ENCODE measurements at places on chromosomes 7 and 10.

- no peak for DNase-seq
These were observed 41.4 kb downstream of the LAMB4 start for GRCh38 chr7:108088729-108089128.

GRCh38 chr10:102652170-102652916 is 8.1 kb downstream of the TRIM8 start:
- DNase-seq, result no peak

DNA sequence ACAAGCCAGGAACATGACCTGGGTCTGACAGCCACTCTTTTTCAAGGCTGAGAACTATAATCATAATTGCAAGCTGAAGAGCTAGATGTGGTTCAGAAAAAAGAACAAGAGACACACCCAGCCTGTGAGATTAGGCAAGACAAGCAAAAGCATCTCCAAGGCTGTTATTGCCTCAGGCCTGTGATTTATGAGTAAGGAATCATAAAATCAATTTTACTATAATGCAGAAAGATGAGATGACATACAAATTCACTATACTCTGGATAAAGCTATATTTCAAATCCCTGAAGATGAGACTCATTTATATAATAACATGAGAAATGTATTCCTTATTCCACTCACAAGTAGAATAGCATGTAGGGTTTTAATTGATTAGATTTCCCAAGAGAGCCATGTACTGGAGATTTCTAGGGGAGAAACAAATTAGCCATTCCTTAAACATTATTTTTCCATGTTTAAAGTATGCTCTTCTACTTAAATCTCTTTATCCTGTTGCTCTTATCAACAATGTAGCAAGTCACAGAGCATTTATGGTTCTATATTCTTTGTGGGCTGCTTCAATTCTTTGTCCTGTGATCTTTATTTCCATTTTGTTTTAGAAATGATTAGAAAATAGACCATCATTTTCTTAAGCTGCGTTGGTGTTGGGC is 47.4 kb downstream of the FHIP2A start:
- no peak for DNase-seq

DNA sequence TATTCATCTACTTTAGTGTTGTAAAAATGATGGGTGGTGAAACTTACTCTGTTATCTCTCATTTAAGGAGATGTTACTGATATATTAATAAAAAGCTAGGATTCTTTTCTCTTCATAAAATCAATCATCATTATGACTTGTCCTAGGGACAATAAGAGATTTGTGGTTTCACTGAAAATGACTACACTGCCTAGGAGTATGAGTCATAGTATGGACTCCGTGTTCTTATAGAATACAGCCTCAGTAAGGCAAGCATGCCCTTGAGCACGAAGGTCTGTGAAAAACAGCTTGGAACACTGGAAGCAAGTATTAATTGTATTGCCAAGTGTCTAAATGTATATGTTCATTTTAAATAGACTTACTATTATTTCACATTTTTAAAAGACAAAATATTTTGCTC is 749.2 kb upstream of the PCDH15 start:
- DNase-seq, result no peak

DNA sequence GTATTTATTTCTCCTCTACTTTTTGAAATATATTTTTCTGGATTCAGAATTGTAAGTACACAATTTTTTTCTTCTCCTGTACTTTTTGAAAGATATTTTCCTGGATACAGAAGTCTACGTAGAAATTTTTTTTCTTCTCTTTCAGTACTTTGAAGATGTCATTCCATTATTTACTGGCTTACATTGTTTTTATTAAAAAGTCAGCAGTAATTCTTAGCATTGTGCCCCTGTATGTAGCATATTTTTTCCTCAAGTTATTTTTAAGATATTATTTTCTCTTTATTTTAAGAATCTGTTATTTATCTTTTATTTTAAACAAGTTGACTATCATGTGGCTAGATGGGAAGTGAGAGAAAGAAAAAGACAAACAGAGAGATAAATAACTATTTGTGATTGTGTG is 119.0 kb upstream of the NPSR1 start:
- no peak for DNase-seq

GRCh38 chr10:118496525-118496924 is 98.9 kb downstream of the PRLHR start:
- DNase-seq, result no peak

GRCh38 chr10:31617757-31618156 is 298.7 kb downstream of the ZEB1 start:
- DNase-seq, result no peak

DNA sequence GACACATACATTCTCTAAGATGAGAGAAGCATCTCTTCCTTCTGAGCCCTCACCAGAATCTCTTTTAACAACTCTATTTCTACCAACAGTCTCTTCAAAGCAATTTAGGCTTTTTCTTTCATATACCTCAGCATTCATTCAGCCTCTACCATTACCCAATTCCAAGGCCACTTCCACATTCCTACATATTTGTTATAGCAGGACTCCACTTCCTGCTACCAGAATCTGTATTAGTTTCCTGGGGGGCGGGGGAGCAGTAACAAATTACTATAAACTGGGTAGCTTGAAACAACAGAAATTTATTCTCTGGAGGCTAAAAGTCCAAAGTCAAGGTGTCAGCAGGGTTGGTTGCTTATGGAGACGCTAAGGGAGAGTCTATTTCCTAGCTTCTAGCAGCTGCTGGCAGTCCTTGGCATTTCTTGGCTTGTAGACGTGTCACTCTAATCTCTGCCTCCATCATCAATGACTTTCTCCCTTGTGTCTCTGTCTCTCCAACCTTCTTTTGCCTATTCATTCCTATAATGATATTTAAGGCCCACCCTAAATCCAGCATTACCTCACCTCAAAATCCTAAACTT is 7.4 kb downstream of the PRPS1L1 start:
- DNase-seq, result no peak

DNA sequence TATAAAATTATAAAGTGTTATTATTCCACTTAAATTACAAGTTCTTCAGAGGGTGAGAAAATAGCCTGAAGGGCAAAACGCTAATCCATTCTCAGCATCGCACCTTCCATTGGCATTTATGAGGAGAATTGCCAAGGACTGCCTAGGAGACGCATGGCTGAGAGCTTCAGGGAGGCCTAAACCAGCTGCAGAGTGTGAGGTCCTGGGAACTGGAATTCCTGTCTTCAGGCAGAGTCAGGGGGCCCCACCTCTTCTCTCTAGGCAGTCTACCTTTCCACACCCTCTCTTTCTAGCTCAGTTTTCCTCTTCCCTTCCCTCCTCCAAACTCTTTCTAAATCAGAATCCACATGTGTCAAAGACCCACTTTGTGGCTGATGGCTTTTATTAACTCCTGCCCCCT is 35.3 kb downstream of the LRRC72 start:
- peak; percentile 22 for DNase-seq

GRCh38 chr7:81873559-81873958 is 103.7 kb upstream of the HGF start:
- no peak for DNase-seq

DNA sequence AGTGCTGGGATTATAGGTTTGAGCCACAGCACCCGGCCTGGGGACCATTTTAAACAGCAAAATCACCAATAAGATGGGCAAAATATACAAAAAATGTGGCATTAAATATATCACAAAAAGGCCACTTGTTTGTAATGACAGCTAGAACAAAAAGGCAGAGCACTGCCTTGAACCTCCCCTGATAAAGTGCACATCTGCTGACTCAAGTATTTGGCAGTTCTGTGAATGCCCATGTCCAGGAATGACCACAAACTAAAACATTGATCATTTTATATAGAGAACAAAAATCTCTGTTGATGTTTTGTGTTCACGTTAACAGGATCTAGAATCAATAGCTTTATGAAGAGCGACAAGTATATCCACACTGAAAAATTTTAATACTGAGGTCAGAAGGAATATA is 21.5 kb downstream of the HERC4 start:
- no peak for DNase-seq

DNA sequence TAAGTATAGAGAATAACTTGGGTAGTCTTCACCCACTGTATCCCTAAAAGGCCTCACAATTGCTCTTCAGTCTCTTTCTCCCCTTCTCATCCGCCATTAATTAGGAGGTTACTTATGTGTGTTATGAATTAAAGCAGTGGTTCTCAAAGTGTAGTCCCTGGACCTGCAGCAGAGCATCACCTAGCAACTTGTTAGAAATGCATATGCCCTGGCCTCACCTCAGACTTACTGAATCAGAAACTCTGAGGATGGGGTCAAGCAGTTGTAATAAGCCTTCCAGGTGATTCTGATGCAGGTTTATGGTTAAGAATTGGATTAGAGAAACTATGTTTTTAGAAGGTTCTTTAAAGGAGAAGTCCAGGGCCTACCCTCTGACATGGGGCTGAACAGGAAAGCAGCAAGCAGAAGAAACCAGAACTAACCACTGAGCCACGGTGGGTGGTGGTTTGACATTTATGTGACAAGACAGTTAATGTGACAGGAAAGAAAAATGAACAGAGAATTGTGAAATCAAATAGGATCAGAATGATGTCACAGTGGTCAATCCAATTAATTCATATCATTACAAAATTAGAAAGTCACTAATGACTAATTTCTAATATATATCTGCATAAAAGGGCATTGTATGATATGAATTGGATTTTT is 37.6 kb downstream of the ENTPD1 start:
- no peak for DNase-seq

DNA sequence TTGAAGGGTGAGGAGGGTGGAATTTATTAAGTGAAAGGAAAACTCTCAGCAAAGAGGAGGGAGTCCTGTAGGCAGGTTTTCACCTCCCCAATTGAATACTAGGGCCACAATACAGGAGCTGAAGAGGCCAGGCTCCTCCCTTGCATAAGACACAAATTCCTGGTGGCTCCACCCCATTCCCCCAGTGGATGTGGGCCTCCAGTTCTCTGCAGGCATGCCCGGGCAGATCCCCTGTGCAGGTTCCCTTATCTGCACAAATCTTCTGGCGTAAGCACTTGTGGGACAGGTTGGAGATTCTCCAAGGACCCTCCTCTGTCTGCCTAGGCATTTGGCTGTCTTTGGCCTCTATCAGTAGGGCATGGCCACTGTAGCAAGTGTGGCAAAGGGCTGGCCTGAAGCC is 847.1 kb upstream of the MBL2 start:
- DNase-seq, result no peak

- no peak for DNase-seq
These were observed 60.8 kb upstream of the OIT3 start for GRCh38 chr10:72832701-72833100.

DNA sequence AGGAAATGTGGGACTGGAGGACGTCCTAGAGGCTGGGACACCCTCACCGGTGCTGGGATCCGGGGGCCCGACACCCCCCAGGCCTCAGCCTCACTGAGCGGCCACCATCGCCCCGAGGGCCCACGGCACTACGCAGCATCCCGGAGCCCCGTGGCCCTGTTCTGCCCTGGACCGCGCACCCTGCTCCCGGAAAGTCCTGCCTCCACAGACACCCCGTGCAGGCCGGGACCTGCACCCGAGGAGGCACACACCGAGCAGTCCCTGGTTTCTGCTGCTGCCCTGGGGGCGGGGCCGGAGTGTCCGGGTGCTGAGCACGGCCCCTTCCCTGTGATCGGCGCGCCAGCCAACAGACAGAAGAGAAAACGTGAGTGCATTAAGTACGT is 18.1 kb upstream of the KNDC1 start:
- no peak for DNase-seq

GRCh38 chr10:28151636-28152035 is 151.2 kb downstream of the MPP7 start:
- no peak for DNase-seq

GRCh38 chr7:7693881-7694280 is 24.5 kb downstream of the RPA3 start:
- DNase-seq, result no peak

DNA sequence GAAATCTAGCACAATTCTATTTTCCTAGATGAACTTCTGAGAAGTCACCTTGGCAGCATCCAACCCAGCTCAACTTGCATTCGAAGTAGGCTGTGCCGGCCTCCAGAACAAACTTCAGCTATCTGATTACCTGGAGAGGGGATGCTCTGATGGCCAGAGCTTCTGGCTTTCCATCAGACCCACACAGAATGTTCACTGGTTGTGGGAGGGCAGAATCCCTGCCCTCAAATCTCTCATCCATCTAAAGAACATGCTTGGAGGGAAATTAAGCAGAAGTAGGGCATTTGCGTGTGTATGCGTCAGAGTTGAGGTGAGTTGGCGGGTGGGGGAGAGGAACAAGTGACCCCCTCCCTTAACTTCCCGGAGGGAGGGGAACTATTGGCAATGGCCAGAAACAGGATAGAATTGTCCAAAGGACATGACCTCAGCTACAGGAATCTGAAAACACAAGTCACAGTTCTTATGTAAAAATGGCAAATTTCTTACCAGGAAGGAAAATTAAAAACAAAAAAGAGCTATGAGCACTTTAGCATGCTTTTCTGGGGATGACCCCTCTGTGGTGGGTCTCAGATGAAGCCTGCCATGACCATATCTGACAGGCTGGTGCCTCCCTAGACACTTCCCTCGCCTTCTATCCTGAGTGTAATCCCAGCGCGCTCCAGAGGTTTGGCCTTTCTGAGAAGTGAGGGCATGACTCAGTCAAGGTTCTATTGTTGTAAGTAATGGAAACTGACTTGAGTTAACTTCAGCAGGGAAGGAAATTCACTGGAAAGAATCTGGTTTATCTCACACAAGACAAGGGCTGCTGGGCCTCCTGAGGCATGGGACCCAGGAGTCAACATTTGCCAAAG is 278.8 kb downstream of the RPS24 start:
- no peak for DNase-seq

GRCh38 chr10:100897976-100898375 is 14.8 kb upstream of the SLF2 start:
- DNase-seq, result no peak

GRCh38 chr10:4623200-4623599 is 202.8 kb upstream of the AKR1E2 start:
- DNase-seq, result no peak

- no peak for DNase-seq
These were observed 202.0 kb downstream of the WDR11 start for GRCh38 chr10:121053151-121053550.

DNA sequence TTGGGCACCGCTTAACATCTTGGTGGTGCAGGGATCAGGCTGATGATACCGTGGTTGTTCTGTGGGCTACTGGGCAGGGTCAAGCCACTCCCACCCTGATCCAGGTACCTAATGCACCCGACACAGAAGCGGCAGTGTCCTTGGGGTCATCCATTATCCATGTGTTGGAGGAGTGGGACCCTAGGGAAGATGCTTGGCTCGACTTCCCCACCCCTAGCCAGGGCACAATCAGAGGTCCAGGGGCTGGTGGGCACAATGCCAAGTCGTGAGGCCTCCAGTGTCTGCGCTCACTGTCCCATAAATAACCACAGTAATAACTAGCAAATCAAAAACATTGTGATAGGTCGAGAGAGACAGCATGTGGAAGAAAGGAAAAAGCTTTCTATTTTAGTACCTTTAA is 37.7 kb downstream of the HTRA1 start:
- no peak for DNase-seq

GRCh38 chr7:150946421-150947240 is 31.5 kb downstream of the KCNH2 start:
- no peak for DNase-seq

- no peak for DNase-seq
These were observed 730.5 kb downstream of the ZWINT start for GRCh38 chr10:55630491-55631056.

All from NT2/D1 (cell line).